ENCODE measurements at places on chromosomes 3 and 15. TPM values are rescaled to one million over a fixed set of nuclear protein-coding genes. Genes with fewer than 3 reads are reported as not detected.

GRCh38 chr15:50945725-50946124 lies 37.2 kb downstream of the AP4E1 start:
- peak; percentile 55 for DNase-seq
- H3K27me3 ChIP-seq = no peaks in the 10 kb centered on the region
- peaks cover 7% of the 10 kb centered on the region for H3K4me1 ChIP-seq
- no peak overlapping the region for H3K4me3 ChIP-seq
- peaks cover 7% of the 10 kb centered on the region for H3K36me3 ChIP-seq
- no peak overlapping the region for H3K27ac ChIP-seq

DNA sequence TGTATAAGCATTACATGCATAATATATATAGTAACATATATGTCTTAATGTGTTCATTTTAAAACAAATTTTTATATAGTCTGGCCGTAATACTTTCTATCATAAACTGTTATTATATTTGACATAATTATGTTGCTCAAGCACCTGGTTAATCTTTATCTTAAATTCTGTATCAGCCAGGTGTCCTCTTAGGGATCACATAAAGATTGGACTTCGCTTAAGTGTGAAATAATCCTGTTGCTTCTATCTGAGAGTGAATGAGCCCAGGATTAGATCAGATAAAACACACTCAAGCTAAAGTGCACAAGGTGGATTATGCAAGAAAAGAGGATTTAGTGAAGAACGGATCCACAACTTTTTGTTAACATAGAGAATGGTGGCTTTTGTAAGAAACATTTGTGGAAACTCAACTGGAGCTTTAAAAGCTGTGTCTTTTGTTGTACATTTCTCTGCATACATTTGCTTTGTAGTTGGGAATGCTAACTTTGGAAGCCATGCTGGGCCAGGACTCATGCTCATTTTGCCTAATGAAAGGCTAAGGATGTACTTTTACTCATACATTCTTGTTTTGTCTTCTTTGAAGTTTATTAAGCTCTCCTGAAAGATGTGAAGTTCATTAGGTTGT lies 437.8 kb downstream of the ZIC1 start:
- no peak for DNase-seq
- H3K4me1 ChIP-seq = no peaks in the 10 kb centered on the region
- H3K4me3 ChIP-seq = no peak overlapping the region
- no peak overlapping the region for H3K27ac ChIP-seq
- H3K36me3 ChIP-seq = no peaks in the 10 kb centered on the region

Gene GMNC
- total RNA-seq = 1.9 TPM

Gene DHX36
- total RNA-seq = 121 TPM

DNA sequence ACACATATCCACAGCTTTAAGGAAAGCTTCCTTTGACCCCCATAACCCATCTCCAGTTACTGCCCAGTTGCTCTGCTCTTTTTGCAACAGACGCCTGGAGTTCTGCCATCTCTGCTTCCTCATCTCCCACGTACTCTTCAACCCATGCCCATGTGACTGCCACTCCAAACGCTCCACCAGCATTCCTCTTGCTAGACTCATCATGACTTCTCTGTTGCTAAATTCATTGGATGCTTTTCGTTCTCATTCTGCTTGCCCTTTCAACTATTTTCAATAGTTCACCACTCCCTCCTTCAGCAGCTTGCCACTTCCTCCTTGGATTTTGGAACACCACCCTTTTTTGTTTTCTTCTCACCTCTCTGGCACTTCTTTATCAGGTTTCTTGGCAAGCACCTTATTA lies 2.7 kb upstream of the KNSTRN start:
- H3K27me3 ChIP-seq = no peaks in the 10 kb centered on the region
- no peak for DNase-seq
- peaks cover 6% of the 10 kb centered on the region for H3K36me3 ChIP-seq
- H3K27ac ChIP-seq = no peak overlapping the region
- no peak overlapping the region for H3K4me3 ChIP-seq

Gene CCDC39
- not detected for total RNA-seq

Gene OCA2
- not detected for total RNA-seq

Gene PROS1
- total RNA-seq = 9.2 TPM

GRCh38 chr3:180828001-180828720 lies 84.3 kb upstream of the FXR1 start:
- peaks cover 12% of the 10 kb centered on the region for H3K27me3 ChIP-seq
- H3K4me1 ChIP-seq = no peaks in the 10 kb centered on the region
- H3K36me3 ChIP-seq = no peaks in the 10 kb centered on the region
- H3K27ac ChIP-seq = no peak overlapping the region
- no peak for DNase-seq

Gene SOX14
- total RNA-seq = not detected

Gene MESP1
- 6.5 TPM for total RNA-seq

- no peaks in the 10 kb centered on the region for H3K4me1 ChIP-seq
- no peaks in the 10 kb centered on the region for H3K36me3 ChIP-seq
- no peak overlapping the region for H3K27ac ChIP-seq
- H3K4me3 ChIP-seq = no peak overlapping the region
Observed at GRCh38 chr3:178671377-178671776, 135.1 kb downstream of the KCNMB2 start.

Gene ATP8B4
- 0.30 TPM for total RNA-seq

DNA sequence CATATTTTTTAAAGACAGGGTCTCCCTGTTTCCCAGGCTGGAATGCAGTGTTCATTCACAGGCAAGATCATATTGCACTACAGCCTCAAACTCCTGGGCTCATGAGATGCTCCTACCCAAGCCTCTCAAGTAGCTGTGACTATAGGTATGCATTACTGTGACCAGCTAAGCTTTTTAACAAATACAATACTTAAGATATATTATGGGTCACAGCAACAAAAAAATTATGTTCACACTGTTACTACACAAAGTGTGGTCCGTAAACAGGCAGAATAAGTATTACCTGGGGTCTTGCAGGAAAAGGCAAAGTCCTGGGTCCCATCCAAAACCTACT lies 152.5 kb downstream of the VPS13C start:
- H3K4me3 ChIP-seq = no peak overlapping the region
- DNase-seq = no peak
- H3K4me1 ChIP-seq = no peaks in the 10 kb centered on the region
- no peaks in the 10 kb centered on the region for H3K27me3 ChIP-seq
- H3K36me3 ChIP-seq = no peaks in the 10 kb centered on the region

DNA sequence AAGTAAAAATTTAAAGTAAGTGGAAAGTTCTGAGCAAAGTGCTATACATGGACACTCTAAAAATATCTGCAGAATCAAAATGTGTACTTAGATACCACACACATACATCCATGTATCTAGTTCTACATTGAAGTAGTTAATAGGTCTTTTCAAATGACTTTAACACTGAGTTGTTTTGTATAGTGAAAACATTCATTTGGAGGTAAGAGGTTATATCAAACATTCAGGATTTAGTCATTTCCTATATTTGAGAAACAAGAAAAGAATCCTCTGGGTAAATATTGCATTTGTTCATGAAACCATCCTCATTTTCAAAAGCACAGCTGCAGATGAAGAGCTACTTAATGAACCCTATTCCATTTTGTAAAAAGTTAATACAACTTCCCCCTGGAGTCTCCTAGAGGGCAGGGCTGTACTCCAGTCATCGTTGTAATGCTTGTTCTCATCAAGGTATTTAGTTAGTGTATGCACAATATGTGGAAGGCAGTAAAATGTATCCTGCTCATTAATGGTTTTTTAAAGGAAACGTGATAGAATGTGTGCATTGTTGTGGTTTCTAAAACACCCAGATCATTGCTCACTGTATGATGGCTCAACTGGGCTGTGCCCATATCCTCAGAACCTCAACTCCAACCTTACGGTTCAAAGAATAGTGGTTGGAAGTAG lies 26.2 kb downstream of the ARPP21 start:
- H3K27ac ChIP-seq = peak overlapping the region; percentile 19
- H3K4me3 ChIP-seq = no peak overlapping the region
- H3K27me3 ChIP-seq = no peaks in the 10 kb centered on the region
- H3K36me3 ChIP-seq = no peaks in the 10 kb centered on the region

DNA sequence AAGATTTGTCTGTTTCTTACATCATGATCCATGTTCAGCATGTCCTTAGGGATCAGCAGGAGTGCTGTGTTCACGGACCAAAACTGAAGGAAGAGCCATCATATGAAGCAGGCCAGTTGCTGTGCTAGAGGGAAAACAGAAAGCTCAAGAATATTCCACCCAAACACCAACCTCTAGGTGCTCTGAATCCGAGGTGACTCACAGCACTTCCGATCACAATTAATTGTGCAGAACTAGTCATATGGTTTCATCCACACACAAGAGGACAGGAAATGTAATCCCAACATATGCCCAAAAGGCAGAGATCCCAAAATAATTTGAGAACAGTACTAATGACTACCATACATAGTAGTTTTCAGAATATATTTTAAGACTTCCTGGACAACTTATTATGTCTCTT lies 257.9 kb upstream of the KCNH8 start:
- H3K4me1 ChIP-seq = no peaks in the 10 kb centered on the region
- H3K27ac ChIP-seq = no peak overlapping the region
- H3K4me3 ChIP-seq = no peak overlapping the region
- no peaks in the 10 kb centered on the region for H3K36me3 ChIP-seq
- no peaks in the 10 kb centered on the region for H3K27me3 ChIP-seq

- no peak for DNase-seq
- H3K36me3 ChIP-seq = no peaks in the 10 kb centered on the region
- H3K4me1 ChIP-seq = no peaks in the 10 kb centered on the region
- H3K27me3 ChIP-seq = no peaks in the 10 kb centered on the region
- no peak overlapping the region for H3K27ac ChIP-seq
Observed at GRCh38 chr3:41581700-41582099, 380.2 kb downstream of the ULK4 start.

GRCh38 chr3:127732879-127733350 lies 60.2 kb downstream of the ABTB1 start:
- no peak for DNase-seq
- H3K4me3 ChIP-seq = no peak overlapping the region
- no peak overlapping the region for H3K27ac ChIP-seq
- no peaks in the 10 kb centered on the region for H3K27me3 ChIP-seq
- peaks cover 48% of the 10 kb centered on the region for H3K4me1 ChIP-seq
- H3K36me3 ChIP-seq = no peaks in the 10 kb centered on the region

GRCh38 chr3:169117264-169117663 lies 546.2 kb downstream of the MECOM start:
- H3K4me3 ChIP-seq = no peak overlapping the region
- DNase-seq = no peak
- no peak overlapping the region for H3K27ac ChIP-seq
- H3K27me3 ChIP-seq = peaks cover 85% of the 10 kb centered on the region
- no peaks in the 10 kb centered on the region for H3K36me3 ChIP-seq

- H3K36me3 ChIP-seq = no peaks in the 10 kb centered on the region
- H3K4me3 ChIP-seq = no peak overlapping the region
- no peak overlapping the region for H3K27ac ChIP-seq
Observed at GRCh38 chr3:180749322-180749721, 70.0 kb upstream of the CCDC39 start.

GRCh38 chr3:112097378-112097777 lies 11.2 kb downstream of the C3orf52 start:
- H3K4me3 ChIP-seq = no peak overlapping the region
- no peaks in the 10 kb centered on the region for H3K27me3 ChIP-seq
- no peak overlapping the region for H3K27ac ChIP-seq
- peak; percentile 91 for DNase-seq
- H3K4me1 ChIP-seq = peaks cover 4% of the 10 kb centered on the region
- H3K36me3 ChIP-seq = no peaks in the 10 kb centered on the region

Gene FGD5
- not detected for total RNA-seq

Gene IL5RA
- total RNA-seq = not detected

DNA sequence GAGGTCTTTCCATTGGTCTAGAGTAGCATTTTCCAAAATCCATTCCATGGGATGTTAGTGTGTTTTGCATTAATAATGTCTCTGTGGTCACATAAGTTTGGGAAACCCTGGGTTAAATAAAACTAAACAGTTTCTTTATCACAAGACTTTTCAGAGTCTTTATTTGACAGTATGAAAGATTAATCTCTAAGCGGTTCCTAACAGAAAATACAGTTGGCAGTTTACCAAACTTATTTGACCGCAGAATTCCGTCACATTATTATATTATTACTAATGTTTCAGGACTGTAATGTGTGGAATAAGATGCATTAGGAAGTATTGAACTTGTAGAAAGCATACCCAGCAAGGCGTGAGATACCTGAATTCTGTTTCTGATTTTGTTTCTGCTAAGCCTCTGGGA lies 71.5 kb upstream of the ADAMTSL3 start:
- H3K27ac ChIP-seq = no peak overlapping the region
- DNase-seq = no peak
- no peak overlapping the region for H3K4me3 ChIP-seq

Gene AADAC
- total RNA-seq = not detected

DNA sequence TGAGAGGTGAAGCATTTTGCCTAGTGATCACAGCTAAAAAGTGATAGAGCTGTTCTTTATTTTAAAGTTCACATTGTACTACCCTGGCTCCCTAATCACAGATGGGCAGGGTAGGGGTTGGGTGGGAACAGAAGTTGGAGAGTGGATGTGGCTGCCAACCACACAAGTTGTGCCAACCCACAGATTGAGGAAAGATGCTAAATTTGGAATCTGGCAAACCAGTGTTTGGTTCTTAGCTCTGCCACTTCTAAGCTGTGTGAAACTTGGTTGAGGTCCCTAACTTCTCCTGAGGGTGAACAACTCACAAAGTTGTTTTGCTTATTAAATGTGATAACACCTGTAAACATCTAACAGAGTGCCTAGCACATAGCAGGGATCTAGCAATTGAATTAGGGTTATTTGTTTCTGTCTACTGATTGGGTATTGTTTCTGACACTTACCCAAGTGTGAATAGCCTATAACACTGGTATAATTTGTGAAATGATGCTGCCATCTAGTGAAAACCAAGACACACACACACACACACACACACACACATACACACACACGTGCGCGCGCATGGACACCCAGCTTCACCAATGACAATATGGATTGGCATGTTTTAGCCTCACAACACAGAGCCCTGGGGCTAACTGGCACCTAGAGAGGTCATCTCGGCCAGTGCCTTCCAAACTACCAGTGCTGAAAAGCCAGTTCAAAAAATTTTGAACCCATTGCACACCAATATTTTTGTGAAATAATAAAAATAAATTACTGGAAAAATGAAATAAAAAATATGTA lies 25.3 kb downstream of the ADGRG7 start:
- no peak overlapping the region for H3K4me3 ChIP-seq
- no peaks in the 10 kb centered on the region for H3K27me3 ChIP-seq
- H3K27ac ChIP-seq = no peak overlapping the region
- no peaks in the 10 kb centered on the region for H3K36me3 ChIP-seq
- no peaks in the 10 kb centered on the region for H3K4me1 ChIP-seq

Data from A673 (cell line).